Left cardiac atrium (tissue), 4 donors: ENCODE measurements at places on chromosomes 4 and X.

- DNase-seq, result no peak
Measured at GRCh38 chrX:18899796-18900380, 84.0 kb downstream of the PHKA2 start.

GRCh38 chrX:27057883-27058282, 405.3 kb downstream of the PPP4R3C start:
- no peak for DNase-seq

GRCh38 chrX:103397707-103398106, 21.4 kb downstream of the BEX3 start:
- no peak for DNase-seq

DNA sequence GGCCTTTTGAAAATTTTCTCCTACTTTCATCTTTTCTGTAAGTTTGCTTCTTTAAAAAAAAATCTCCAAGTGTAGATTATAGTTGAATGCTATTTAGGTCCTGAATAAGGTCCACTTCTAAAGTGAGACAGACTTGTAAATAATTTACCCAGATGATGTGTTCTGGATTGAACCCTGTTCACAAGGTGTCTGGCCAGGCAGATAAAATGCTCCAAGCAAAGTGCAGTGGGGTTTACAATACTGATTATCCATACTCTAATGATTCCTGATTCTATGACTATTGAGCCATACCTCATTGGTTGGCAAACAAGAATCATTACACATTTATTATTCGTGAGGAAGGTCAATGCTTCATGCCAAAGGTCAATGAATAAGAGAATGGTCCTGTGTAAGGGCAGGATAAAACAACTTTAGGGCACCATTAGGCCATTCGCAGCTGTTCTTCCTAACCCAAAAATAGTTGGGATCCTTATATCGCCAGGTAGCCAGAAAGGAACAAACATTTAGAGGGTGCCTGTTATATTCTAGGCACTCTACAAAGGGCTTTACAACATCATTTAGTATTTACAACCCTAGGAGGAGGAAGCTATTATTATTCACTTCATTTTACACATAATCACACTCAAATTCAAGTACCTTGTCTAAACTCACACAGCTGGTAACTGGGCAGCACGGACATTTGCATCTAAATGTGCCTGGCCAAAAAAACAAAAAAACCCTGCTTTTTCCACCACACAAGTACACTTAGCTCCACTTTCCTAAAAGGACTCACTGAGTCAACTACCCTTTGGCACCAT, 18.6 kb upstream of the SAT1 start:
- no peak for DNase-seq
